ENCODE measurements at places on chromosomes 11 and 22.
A peak's percentile ranks its signal among the peaks of the same experiment; 100 is the strongest.

DNA sequence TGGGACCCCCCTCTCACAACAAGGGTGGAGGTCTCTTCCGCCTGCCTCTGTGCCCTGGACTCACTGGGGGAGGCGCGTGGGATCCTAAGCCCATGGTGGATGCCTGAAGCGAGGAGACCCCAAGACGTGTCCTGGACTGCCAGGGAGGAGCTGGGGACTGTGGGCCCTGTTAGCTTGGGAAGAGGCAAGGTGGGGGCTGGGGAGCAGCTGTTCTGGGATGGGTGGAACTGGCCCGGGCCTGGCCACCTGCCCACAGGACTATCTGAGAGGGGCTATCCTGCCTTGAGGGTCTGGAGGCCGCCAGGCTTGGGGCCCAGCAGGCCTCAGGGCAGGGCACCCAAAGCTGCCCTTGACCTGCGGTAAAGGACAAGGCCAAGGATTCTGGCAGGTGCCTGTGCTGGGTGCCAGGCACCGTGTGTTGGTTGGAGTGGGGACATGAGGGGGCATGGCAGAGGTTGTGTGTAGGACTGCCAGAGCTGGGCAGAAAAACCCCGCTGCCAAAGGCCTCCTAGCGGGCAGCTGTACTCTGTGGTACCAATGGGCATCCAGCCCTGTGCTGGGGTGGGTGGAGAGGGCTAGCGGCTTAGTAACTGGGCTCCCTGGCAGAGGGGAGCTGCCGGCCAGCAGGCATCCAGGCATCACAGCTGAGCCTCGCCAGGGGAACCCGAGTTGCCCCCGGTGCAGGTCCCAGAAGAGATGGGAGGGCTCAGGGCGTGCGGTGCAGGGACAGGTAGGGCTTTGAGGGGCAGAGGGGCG is 670 bp downstream of the LSP1 start:
- DNase-seq, result no peak

GRCh38 chr11:127618721-127619120 is 618.2 kb upstream of the KIRREL3 start:
- DNase-seq, result no peak

- no peak for DNase-seq
Observed at GRCh38 chr22:42701694-42702093, 19.0 kb downstream of the A4GALT start.

GRCh38 chr11:8613036-8613435 is 19.0 kb upstream of the STK33 start:
- DNase-seq, result no peak

DNA sequence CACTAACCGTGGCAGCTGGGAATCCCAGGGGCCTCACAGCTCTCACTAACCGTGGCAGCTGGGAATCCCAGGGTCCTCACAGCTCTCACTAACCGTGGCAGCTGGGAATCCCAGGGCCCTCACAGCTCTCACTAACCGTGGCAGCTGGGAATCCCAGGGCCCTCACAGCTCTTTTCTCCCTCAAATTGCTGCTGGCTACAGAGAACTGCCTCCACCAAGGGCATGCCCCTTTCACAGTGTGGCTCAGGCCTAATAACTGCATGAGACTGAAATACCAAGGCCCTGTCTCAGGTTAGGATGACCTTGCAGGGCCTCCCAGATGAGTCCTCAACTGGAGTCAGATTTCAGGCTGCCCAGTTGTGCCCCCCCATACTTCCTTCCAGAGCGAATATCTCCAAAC is 35.1 kb upstream of the GGTLC2 start:
- no peak for DNase-seq

DNA sequence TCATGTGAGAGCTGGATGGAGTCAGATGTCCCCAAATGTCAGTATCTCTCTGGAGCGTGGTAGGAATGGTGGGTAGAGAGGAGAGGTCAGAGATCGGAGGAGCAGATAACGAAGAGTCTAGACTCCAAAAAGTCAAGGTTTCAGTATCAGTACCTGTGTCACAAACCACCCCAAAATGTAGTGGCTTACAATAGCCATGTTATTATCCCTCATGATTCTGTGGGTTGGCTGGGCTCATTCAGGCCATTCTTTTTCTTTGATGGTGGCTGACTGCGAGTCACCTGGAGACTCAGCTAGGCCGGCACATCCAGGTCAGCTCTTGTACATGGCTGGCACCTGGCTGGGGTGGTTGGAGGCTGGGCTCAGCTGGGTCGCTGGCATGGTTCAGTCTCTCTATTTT is 7.3 kb upstream of the SSTR3 start:
- no peak for DNase-seq

DNA sequence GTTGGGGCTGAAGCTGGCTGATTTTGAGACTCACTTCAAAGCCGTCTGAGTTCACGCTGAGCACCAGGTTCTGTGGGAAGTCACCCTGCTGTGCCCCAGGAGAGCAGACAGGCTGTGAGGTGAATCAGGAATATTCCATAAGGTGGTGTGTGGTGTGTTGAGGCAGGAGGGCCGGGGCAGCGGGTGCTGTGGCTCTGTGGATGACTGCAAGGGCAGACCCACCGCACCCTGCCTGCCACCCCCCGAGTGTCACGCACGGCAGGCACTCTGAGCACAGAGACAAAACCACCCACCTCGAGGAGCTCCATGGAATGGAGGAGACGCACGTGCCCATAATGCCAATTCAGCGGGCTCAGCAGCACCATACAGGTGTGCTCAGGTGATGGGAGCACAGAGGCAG is 147.8 kb downstream of the PKNOX2 start:
- no peak for DNase-seq

- DNase-seq, result no peak
Observed at GRCh38 chr11:109306322-109306721, 115.7 kb upstream of the C11orf87 start.

DNA sequence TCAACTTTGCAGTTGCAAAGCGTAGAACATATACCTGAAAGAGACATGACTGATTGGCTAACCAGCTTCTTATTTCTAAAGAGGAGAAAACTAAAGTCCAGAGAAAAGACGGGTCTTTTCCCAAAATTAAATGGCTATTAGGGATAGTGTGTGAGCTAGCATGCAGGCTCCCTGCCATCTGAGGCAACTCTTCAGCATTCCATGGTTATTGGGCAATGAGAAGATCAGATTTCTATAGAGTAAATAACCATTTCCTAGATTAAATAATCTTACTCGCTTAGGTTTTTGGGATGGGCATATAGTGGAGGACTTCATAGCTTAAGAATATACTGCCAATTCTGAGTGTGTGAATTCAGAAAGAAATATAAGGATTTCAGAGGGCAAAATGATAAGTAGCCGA is 95.0 kb downstream of the PDHX start:
- DNase-seq, result no peak

GRCh38 chr22:43385770-43386641 is 25.8 kb upstream of the MPPED1 start:
- peak; percentile 82 for DNase-seq

DNA sequence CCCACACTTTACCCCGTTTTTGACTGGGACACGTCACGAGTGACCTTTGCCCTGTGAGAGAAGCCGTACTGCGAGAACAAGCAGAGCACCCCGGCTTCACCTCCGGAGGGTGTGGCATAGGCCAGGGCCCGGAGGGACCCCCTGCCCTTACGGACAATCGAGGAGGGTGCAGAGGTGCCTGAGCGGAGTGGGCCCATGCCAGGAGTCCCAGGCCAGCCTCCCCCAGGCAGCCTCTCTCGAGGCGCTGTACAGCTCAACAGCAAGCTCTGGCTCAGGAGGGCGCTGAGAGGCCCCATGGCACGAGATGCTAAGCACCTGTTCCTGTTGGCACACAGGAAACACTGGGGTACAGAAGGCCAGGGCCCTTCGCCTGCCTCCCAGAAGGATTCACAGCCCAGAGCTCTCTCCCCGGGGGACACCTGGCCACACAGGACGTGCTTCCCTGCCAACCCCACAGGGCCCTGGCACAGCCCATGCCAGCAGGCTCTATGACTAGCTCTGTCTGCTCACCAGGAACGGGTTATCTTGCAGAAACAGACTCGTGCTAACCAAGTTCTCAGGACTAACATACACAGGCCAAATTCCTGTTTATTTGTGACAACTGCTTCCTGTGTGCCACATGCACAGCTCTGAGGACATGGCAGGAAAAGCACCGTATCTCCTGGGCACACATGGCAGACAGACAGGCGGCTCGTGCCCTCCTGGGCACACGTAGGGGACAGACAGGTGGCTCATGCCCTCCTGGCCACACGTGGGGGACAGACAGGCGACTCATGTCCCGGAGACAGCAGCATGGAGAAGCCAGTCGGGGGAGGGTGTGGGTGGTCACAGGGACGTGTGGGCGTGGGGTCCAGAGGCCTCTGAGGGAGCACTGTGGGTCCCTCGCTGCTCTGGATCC is 11.6 kb downstream of the TOLLIP start:
- no peak for DNase-seq

DNA sequence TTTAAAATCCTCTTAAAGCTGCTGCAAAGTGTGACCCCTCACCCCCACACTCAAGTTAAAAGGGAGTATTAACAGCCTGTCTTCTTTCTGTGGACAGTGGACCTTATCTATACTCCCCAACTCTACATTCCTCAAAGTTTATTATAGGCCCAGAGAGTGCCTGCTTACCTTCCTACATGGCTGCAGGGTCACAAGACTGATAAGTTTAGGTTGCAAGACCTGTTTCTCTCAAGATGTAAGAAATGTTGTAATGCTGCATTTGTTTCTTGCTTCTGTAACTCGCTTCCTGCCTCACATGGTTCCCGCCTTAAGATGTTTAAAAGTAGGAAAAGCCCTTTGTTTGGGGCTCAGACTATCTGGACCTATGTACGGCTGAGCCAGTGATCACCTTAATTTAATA is 10.1 kb upstream of the NXPE1 start:
- no peak for DNase-seq

DNA sequence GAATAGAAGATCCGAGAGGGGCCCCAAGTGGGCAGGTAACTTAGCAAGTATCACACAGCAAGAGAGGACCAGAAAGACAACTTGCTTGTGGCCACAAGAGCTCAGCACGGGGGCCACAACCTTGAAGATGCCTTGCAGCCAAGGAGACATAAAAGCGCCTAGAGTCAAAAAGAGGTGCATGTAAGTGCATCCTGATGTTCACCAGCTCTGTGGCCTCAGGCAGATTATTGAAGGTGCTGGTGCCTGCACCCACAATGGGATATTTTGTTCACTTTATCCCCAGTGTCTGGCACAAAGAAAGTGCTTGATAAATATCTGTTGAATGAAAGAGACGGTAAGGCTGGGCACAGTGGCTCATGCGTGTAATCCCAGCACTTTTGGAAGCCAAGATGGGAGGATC is 106.0 kb upstream of the ASPHD2 start:
- DNase-seq, result no peak

DNA sequence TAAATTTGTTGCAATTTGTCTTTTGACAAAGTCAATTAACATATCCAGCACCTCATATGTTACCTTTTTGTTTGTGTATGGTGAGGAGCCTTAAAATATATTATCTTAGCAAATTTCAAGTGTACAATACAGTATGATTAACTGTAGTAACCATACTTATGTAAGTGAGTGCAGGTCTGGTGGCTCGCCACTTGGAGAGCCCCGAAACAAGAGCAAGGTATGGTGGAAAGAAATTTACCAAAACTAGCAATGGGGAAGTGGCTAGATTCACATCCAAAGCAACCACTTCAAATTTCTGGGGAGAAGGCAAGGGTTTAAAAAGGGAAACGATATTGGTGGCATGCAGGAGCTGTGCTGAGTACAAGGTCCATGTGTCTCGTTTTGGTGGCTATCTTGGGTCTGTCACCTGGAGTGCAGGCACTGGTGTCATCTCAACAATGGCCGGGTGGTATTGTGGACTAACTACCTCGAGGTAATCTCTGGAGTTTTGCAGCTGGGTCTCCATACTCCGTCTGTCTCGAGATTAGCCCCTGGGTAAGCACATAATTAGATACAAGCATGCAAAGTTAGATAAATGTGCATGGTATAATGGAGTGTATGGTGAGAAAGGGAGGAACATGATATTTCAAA is 8.2 kb upstream of the FNBP4 start:
- no peak for DNase-seq

DNA sequence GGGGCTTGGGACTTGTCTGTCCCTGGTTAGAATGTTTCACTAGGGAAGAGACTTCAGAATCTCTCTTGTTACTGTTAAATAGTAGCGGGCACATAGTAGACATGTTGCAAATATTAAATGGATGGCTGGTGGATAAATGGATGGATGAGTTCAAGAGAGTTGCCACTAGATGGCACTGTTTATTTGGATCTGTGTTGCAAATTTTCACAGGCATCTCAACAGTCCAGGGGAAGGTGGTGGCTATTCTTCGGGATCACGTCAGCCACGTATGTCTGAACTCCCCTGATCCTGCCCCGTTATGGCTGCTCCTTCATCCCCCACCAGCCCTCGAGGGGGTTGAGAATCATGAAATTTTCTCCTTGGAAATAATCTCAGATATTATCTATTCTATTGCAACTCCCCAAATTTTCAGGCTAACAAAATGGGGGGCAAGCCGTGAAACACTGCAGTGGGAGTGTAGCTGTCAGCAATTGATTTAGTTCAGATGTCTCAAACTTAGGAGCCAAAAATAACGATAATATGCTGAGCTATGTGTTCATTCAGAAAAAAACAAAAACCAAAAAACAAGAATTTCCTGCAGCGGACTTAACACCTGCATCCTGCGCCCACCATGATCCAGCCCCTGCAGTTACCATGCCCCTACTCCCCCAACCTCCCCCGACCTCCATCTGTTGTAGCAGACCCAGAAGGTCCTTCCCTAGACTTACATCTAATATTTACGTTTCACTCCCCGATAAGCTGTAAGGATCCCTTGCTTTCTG is 29.1 kb upstream of the BIRC3 start:
- peak; percentile 79 for DNase-seq

DNA sequence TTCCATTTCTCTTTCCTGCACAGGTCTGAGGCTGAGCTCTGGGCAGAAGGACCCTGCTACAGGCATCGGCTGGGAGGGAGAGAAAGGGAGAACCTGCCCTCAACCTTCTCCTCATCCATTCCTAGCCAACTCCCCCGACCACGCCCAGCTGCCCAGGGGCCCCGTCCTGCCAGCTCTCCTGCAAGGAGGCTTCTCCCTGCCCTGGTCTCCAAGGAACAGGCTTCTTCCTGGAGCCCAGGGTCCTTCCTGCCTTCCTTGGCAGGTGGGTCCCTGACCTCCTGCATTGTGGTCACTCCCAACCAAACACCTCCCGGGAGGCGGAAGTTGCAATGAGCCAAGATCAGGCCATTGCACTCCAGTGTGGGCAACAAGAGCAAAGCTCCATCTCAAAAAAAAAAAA is 12.5 kb upstream of the HMOX1 start:
- no peak for DNase-seq

DNA sequence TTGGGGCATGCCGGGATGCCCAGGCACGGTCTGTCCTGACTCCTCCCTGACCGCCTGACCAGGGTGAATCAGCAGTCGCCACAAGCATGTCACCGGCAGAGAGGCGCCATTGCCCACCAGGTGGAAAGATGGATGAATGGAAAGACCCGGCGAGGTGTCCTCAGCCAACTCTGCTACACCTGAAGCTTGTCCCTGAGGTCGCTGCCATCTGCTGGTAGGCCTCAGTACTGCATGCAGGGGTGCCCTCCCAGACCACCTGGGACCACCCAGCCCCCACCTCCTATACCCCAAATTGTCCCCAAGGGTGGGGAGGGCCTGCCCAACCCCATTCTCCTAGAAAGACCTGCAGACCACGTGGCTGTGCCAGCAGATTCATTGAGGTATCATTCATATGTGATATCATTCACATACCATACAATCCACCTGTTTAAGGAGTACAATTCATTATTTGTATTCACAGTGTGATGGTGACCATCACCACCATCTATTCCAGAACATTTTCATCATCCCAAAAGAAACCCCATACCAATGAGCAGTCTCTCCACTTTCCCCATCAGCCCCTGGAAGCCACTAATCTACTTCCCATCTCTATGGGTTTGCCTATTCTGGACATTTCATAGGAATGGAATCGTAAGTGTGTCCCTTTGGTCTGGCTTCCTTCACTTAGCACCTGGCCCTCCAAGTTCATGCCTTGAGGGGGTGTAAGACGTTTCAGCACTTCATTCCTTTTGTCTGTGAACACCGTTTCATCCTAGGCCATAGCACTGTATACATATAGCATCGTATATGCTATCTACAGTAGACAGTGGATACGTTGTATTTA is 17.5 kb downstream of the FGF3 start:
- DNase-seq, result peak; percentile 21
